Stimulated activated CD8-positive, alpha-beta memory T cell treated with anti-CD3 and anti-CD28 coated beads, Interleukin-12 subunit alpha, Interleukin-12 subunit beta, amount 100 ng/mL, for 1 hour (primary cell): ENCODE measurements at places on chromosomes 12 and 14.

DNA sequence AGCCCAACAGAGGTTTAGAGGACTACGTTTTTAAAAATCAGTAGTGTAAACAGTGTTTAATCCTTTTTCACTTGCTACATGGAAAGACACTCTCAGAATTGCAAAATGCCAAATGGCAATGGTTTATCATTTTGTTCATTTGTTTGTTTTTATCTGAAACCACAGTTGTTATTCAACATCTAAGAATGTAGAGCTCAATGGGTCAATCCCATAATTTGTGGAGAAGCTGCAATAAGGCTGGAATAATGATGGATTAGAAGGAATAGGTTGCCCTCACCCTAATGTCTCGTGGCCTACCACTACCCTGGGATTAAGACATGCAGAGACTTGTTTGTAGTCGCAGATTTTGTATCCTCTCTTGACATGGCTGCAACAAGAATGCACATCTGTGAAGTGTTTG is 115.7 kb downstream of the LLPH start:
- DNase-seq, result no peak

- DNase-seq, result no peak
These were observed 98.1 kb upstream of the FGD4 start for GRCh38 chr12:32301216-32301615.

- DNase-seq, result no peak
These were observed 113.1 kb downstream of the NCOR2 start for GRCh38 chr12:124454352-124454725.

- DNase-seq, result no peak
These were observed 6.3 kb downstream of the CLEC2A start for GRCh38 chr12:9925705-9926393.

DNA sequence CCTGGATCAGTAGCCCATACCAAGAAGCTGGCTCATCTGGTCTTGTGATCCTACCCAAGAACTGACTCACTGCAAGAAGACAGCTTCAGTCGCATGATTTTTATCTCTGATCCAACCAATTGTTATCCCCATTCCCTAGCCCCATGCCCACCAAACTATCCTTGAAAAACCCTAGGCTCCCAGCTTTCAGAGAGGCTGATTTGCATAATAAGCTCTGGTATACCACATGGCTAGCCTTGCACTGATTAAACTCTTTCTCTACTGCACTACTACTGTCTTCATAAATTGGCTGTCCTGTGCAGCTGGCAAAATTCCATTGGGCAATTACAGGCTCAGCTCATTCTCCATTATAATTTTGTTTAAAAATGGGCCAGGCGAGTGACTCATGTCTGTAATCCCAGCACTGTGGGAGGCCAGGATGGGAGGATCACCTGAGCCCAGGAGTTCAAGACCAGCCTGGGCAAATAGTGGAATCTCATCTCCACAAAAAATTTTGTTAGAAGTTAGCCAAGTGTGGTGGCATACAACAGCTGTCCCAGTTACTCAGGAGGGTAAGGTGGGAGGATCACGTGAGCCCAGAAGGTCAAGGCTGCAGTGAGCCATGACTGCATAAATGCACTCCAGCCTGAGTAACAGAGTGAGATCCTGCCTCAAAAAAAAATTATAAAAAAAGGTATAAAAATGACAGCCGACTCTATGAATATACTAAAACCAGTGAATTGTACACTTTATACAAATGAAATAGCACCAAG is 76.7 kb upstream of the EIF5 start:
- DNase-seq, result no peak

DNA sequence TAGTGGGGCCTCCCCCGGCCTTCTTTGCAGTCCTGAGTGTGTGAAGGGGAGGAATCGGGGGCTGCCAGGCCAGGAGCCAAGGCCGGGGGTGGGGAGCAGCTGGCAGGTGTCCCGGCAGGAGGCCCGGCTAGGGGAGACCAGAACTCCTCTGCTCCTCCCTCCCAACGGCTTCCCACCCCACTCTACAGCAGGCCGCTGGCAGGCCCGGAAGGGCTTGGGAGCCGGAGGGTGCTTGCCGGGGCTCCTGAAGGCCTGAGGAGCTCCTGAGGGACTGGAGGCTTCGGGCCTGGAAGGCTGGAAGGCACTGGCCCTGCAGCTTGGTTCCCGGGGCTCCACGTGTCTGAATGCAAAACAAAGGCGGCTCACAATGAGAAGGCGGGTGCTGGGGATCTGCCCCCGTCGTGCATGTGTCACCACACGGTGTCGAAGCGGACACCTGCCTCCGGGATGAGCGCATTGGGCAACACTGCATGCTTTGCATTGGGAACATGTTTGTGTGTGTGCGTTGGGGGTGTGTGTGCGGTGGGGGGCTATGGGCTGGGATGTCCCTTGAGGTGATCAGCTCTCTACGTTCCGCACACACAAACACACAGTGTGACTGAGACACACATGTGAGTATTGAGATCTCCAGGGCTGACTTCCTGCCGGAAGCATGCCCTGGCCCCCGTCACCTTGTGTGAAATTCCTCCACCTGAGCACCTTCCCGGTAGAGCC is 30.9 kb upstream of the ANKRD9 start:
- DNase-seq, result no peak

GRCh38 chr12:121738340-121738858 is 25.8 kb downstream of the TMEM120B start:
- no peak for DNase-seq

GRCh38 chr14:30757082-30757481 is 117.3 kb upstream of the COCH start:
- DNase-seq, result no peak

- DNase-seq, result no peak
These were observed 799 bp downstream of the ZNF219 start for GRCh38 chr14:21097636-21098075.

DNA sequence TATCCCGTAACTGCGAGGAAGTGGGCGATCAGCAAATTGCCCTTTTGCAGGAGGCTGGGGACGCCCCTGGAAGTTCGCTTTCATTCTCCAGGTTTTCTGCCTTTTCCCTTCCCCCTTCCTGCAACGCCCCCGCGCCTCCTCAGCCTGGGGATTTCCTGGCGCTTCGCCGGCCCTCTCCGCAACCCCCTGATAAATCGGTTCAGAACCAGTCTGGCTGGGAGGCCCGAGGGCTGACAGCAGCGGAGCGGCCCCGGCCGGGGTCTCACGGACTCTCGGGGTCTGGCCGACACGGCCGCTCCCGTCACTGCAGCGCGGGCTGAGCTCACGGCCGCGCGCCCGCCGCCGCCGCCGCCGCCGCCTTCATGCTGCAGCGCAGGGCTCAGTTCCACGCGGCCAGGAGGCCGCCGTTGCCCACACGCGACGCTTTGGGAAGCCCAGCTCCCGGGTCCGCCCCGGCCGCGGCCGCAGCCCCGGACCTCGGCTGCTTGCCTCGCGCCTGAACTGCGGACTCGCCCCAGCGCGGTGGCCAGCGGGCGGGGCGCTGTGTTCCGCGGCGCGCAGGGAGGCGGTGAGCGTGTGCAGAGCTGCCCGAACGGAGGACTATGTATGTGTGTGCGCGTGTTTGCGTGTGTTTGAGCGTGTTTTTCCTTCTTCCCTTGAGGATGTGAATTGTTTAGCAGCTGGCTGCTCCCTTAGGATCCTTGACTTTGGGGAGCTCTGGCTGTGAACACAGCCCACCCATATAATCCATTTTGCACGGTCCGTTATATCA is at the start of gene LRFN5:
TSS of gene LRFN5 (plus strand) at position 345 of the 772 bp plus-strand sequence.
- no peak for DNase-seq

GRCh38 chr14:55789406-55789805 is 209.4 kb downstream of the KTN1 start:
- no peak for DNase-seq

- no peak for DNase-seq
These were observed 373.1 kb downstream of the SOX5 start for GRCh38 chr12:23576372-23576771.

GRCh38 chr14:75636100-75636692 is 24.5 kb downstream of the ERG28 start:
- DNase-seq, result no peak

GRCh38 chr14:22996768-22997654 is 12.9 kb downstream of the C14orf93 start:
- no peak for DNase-seq

DNA sequence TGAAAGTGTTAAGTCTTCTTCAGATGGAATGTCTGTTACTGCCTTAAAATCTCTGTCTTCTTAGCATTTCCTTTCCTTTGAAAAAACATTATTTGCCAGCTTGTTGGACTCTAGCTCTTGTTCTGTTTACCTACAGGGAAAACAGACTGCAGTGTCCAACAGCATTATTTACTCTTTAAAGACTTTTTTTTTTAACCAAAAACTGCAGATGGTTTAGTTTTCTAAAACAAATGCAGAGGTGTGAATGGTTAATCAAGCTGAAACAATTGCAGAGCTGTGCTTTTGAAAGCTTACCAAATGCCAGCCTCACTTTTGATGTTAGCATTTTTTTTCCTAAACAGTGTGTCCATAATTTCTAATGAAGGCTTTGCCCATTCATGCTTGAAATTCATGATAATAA is 323.3 kb downstream of the TMEM117 start:
- no peak for DNase-seq

DNA sequence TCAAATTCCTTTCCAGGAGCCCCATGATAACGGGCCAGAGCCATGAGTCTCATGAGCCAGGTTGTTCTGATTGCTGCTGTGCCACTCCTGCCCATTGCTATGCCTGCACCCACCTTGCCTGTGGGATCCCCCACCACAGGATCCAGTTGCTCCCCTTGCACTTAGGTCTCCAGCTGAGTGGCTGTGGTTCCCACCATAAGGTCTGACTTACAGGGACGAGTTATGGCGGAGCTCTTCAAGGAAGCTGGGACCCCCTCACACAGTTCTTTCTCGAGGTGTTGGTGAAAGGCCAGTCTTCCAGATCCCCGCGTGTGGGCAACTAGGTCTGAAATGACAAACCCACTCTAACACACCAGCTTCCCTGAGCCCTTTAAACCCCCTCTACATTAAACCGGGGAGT is 111.9 kb upstream of the C14orf180 start:
- DNase-seq, result no peak

- no peak for DNase-seq
These were observed 5.1 kb upstream of the SPATA7 start for GRCh38 chr14:88380405-88380804.

DNA sequence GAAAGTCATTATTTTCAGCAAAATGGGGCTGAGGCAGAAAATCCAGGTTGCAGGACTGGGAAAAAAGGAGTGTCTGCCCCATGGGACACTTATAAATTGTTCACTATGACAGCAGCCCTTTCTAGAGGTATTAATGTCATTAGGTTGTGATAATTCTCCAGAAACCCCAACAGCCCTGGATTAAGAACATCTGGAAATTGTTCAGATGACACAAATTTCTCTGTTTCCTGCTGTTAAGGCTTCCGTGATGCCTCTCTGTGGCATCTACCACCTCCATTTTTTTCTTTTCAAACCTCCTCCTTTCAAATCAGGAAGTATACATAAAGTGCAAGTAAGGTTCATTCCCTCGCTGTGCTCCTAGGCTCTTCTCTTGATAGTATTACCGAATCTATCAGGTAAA is 25.6 kb downstream of the EGLN3 start:
- no peak for DNase-seq

DNA sequence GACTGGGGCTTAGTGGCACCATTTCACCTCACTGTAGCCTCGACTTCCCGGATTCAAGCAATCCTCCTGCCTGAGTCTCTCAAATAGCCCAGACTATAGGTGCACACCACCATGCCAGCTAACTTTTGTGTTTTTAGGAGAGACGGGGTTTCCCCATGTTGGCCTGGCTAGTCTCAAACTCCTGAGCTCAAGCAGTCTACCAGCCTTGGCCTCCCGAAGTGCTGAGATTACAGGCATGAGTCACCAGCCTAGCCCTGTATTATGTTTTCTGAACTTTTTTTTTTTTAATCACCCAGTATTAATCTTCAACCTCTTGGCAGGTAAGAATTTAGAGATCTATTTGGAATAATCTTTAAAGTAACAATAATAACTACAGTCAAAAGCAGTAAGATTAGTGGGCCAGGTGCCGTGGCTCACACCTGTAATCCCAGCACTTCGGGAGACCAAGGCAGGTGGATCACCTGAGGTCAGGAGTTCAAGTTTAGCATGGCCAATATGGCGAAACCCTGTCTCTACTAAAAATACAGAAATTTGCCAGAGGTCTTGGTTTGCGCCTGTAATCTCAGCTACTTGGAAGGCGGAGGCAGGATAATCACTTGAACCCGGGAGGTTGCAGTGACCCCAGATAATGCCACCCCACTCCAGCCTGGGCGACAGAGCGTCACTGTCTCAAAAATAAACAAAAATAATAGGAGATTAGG is 8.6 kb downstream of the NANOG start:
- DNase-seq, result no peak

DNA sequence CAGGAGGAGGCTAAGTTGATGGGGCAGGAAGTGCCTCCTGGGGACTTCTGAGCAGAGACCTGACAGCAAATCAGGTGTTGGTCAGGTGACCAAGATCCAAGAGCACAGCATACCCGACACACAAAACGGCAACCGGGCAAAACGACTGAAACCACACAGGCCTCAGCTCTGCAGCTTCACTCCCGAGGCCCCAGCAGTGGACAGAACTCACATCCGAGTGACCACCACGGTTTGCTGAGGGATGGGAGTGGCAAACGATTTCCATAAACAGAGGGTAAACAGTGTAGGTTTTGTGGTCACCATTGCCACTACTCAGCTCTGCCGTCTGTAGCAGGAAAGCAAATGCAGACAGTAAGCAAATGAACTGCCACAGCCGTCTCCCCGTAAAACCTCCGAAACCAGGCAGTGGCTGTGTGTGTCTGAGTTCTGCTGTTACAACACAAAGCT is 14.4 kb downstream of the CHFR start:
- DNase-seq, result no peak

- DNase-seq, result no peak
These were observed 11.4 kb upstream of the ASCL1 start for GRCh38 chr12:102946042-102946441.

GRCh38 chr14:105043641-105044040 is 21.6 kb downstream of the GPR132 start:
- no peak for DNase-seq

GRCh38 chr12:24062642-24063245 is 113.3 kb upstream of the SOX5 start:
- no peak for DNase-seq

DNA sequence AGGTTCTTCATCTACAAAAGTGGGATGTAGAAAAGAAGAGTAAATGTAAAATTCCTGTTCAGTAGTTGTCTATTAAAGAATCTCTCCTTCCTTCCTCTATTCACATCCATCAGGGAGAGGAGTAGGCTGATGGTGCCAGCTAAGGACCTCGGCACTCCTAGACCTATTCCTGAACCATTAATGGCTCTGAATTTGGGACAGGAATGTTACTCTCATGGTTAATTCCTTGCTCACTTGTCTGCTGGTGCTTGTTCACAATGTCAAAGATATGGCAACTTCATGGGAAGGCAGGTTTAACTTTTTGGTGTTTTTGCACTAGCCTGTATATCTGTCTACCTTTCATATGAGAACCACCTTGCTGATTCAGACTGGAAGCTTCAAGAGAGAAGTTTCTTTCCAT is 206.6 kb downstream of the DAD1 start:
- no peak for DNase-seq

GRCh38 chr12:115683240-115683780 is 594.2 kb downstream of the MED13L start:
- no peak for DNase-seq

- no peak for DNase-seq
These were observed 1.4 kb upstream of the HOXC6 start for GRCh38 chr12:54026640-54027441.
